ENCODE measurements at places on chromosomes 7 and 10.

- DNase-seq = no peak
These were observed 137.9 kb upstream of the SEMA3E start for GRCh38 chr7:83786858-83787257.

DNA sequence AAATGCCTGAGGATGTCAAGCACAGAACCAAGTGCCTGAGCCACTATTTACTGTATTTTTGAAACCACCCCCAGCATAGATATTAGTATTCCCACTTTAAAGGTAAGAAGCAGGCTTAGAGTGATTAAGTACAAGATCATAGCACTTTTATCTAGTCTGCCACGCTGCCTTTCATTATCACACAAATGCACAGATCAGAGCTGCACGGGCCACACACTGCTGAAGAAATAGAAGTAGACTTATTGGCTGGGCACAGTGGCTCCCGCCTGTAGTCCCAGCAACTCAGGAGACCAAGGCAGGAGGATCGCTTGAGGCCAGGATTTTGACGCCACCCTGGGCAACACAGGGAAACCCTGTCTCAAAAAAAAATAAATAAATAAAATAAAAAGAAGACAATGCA is 38.2 kb downstream of the NCAPG2 start:
- DNase-seq = no peak

- DNase-seq = peak; percentile 45
These were observed 74.0 kb downstream of the FGFR2 start for GRCh38 chr10:121524157-121524817.

- peak; percentile 5 for DNase-seq
These were observed 204.8 kb upstream of the MEOX2 start for GRCh38 chr7:15891151-15891881.

GRCh38 chr10:8312781-8313180 is 258.3 kb downstream of the GATA3 start:
- no peak for DNase-seq

Measured in fibroblast of gingiva (primary cell).